ENCODE measurements at places on chromosomes 4 and X.

DNA sequence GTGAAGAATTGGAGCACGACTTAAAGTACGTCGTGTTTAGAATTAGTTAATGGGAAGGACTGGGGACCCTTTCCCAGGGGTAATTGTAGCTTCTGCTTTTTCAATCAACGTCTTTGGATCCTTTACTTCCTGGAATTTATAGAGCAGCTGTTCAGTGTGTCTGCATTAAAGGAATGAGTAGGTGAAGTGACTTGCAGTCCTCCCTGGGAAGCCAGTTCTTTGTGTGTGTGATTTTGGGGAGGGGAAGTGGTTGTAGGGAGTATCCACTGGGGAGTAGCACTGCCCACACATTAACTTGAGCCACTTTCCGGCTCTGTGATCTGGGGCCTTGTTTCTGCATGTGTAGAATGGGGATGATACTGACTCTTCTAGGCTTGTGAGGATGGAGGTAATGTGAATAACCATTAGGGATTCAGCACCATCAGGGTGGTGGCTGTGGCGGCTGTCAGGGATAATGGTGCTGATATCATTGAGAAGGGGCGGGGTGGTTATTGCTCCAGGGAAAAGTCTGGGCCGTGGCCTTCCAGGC is 54.7 kb downstream of the TMEM131L start:
- DNase-seq = no peak

DNA sequence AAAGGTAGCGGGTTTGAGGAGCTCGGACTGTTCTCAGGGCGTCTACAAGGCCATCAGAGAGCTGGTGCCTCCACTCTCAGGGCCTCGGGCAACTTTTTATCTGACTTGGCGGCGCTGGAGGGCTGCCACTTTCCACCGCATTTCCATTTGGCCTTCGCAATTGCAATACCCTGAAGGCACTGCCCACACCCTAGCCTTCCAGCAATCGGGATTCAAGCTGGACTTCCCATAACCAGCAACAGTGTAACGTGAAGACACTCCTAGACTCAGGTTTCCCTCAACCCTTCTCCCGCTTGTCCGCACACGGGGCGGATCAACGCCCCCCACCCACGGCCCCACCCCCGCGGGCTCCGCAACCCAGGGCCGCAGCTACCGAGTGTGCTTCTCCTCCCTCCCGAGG is 50.2 kb upstream of the BCOR start:
- DNase-seq = no peak

DNA sequence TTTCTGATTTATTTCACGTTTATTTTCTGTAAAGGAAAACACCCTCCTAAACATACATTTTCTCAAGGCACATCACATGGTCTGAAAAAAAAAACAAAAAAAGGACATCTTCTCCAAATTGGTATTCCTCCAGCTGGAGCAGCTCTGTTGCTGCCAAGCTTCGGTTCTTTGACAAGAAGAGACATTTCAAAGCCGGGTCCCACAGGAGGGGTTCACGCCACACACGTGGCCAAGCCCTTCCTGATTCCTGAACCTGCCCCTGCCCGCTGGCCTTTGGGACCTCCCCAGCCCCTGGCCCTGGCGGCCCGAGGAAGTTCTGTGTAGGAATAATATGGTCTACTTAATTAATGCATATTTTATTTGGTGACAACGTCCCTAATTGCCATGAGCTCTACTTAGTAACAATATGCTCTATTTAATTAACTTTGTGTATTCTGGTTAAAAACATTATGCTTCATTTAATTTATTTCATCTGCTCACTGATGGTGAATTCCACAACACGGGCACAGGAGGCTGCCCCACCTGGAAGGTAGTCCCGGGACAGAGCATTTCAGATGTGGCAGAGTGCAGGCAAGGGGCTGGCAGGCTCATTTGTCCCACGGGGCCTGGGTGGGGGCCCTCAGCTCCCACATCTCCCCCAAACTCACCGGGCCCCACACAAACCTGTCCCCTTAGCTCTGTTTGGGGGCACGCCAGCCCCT is 5.4 kb upstream of the RGS12 start:
- DNase-seq = no peak

- DNase-seq = no peak
Measured at GRCh38 chrX:14963447-14964236, 90.4 kb downstream of the MOSPD2 start.

GRCh38 chrX:130184168-130184567 is 12.4 kb downstream of the RAB33A start:
- no peak for DNase-seq

GRCh38 chr4:15336410-15337167 is 91.2 kb upstream of the C1QTNF7 start:
- DNase-seq = no peak

DNA sequence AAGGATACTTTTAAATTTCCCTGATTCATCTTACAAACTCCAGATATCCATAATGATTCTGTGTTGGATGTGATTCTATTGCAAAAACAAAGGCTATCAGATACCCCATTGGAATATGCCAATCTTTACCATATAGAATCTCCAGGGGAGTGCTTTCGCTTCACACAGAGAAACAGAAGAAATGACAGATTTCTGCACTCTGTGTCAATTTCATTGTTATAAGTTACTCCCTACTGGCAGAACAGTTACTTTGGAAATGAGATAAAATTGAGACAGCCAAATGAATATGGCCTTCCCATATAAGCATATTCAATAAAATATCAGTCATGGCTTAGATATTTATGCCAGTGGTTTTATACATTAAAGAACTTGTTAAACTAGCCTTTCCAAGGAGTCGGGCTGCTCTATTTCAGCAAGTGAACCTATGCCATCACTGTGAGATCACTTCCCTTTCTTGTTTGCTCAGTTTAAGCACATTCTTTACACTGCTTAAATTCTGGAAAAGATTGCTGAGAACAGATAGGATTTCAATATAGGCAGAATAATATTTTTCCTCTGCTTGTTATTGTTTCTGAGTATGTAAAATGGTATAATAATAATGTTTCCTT is 127.5 kb upstream of the ANXA10 start:
- DNase-seq = no peak

GRCh38 chr4:147076728-147077127 is 131.1 kb upstream of the TTC29 start:
- no peak for DNase-seq

DNA sequence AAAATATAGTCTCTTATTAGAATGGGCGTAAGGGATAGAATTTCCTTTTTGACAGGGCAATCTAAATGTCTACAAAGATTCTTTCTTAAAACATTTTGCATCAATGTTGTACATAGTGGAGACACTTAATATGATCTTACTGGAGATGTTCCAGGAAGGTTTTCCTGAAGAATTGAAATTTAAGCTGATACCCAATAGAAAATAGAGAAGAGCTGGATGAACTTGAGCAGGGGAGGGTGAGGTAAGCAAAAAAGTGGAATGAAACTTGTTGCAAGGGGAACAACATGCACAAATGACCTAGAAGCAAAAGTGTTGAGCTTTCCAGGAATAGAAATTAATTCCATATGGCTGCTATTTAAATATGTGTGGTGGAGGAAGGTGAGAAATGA is 19.7 kb downstream of the SLAIN2 start:
- no peak for DNase-seq

GRCh38 chr4:36288731-36289426 is 7.5 kb downstream of the DTHD1 start:
- no peak for DNase-seq

DNA sequence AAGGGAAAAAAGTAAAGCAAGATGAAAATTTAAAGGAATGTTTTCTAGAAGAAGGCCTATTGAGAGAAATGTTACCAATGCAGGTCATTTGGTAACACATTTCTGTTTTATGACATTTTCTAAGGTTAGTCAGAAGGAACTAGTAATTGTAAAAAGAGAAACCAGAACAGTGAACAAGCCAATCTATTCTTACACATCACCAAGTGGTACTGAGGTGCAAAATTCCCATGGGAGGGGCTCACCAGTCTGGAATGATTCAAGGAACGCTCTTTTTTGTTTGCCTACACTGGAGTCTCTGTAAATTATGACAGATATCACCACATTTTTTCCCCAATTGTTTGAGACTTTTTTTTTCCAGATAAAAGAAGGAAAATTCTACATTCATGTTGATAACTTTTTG is 404.7 kb upstream of the CNKSR2 start:
- no peak for DNase-seq

DNA sequence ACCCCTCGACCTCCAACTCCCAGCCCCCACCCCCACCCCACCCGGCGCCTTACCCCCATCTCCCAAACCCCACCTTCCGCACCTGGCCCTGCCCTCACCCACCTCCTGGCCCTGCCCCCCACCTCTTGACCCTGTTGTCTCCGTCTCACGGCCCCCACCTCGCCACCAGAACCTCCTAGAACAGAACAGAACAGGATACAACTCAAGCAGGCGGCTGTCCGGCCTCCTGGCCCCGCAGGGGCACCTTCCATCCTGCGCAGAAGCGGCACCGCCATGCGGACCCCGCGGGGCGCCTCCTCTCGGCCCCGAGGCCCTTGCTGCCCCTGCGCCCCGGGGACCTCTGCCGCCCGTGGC is 354 bp downstream of the CTAG2 start:
- no peak for DNase-seq

DNA sequence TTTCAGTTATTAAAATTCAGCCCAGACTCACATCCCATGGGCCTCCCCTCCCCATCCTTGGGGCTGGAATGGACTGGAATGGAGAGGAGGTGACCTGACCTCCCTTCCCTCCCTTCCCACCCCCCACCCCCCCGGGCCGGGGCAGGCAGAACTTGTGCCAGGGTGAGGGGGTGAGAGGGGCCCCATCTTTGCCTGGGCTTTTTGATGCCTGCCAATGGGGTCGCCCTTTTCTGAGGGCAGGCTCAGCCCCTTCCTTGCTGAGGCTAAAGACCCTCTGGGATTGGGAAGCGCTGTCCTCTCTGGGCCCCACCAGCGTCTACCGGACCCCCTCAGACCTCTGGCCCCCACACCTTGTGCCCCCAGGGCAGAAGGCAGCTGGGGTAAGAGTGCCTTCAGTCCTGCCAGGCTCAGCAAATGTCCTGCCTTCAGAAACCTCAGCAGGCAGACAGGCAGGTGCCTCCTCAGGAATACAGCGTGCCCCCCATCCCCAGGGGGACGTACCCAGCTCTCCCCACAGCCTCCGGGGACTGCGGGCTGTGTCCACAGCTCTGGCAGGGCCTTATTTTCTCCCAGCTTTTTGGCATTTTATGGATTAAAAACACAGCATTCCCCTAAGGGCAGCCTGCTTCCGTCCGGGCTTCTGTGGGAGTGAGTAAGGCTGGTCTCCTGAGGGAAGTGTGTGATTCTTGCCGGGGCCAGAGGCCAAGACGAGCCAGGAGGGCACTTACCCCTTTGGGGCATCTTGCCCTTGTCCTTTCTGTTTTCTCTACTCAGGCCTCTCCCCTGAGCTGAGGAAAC is 12.6 kb upstream of the CCNQ start:
- DNase-seq = no peak

- peak; percentile 82 for DNase-seq
Measured at GRCh38 chrX:110412971-110413726, 54.5 kb downstream of the RTL9 start.

Measured in D341Med (cell line).